ENCODE measurements at places on chromosomes 13 and 19.

DNA sequence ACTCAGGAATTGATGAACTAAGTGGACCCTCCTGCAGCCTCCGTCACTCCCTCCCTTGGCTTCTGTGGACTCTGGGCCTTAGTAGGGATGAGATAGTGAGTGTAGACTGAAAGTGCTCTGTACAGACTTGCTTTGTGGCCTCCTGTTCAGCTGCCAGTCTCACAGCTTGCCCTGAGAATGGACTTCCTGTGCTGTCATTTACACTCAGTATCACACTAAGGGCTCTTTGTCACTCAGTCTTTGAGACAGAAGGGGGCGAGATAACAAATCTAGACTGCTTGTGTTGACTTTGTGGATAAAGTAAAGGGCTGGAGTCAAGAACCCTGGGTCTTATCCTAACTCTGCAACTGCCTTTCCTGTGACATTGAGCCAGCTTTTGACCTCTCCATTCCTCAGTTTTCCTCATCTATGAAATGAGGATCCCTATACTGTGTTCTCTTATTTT, 21.0 kb upstream of the SPRY2 start:
- no peak for DNase-seq

DNA sequence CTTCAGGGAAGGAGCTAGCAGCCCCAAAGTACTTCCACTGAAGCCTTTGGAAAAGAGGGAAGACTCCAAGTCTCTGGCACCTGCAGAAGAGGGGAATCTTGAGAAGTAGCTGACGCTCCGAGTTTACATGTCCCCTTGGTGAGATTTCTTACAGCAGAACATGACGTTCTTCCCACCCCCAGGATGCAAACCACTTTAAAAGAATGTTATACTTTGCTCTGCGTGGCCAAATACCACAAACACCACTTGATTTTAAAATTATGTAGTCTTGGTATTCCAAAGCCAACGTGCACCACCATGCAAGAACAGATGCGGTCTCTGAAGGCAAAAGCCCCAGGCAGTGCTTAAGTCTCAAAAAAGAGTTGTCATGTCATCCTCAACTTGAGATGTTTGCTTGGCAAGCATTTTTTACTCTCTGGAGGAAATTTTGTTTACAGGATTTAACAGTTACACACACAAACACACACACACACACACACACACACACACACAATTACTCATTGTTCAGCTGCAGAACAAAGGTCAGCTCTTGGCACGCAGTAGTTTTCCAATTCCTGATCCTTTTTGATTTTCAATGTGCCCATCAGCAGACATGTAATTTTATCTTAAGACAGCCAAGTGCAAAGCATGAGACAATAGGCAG, 106.1 kb downstream of the RGCC start:
- no peak for DNase-seq

- DNase-seq = no peak
Measured at GRCh38 chr13:51938454-51938853, 72.8 kb downstream of the ATP7B start.

DNA sequence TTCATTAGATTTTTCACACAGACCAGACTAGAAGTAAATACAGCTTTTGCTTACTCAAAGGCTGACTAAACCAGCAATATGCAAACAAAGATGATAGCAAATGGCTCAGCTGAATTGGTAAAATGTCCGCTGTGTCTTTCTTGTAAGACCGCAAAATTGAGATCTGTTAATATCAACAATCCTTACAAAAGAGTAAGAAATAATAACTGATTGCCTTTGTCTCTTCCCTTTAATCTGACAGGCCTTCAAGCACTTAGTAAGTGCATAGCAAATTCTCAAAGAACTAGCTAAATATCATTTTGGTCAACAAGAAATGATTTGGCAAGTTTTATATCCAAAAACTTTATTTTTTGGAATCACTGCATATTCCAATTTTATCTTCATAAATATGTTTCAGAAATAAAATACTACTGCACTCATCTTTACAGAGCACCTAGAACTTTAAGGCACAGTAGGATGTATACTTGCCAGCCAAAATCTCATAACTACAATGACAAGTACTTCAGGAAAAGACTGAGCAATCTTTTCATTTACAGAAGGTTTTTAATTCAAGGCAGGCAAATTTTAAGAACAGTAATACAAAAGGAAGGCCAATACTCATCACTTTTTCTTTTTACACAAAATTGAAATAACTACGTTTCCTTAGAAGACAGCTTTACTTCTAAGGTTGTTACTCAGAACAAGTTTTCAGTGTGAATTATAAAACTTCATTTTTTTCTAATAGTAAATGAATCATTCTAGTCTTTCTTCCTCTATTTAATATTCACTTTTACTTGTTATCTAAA, 1.1 kb downstream of the ELF1 start:
- DNase-seq = no peak

GRCh38 chr19:5035105-5035761, 66.3 kb downstream of the KDM4B start:
- DNase-seq = no peak

GRCh38 chr19:23916991-23917390, 2.3 kb downstream of the ZNF726 start:
- no peak for DNase-seq

GRCh38 chr13:79056706-79057105, 349.3 kb downstream of the RBM26 start:
- no peak for DNase-seq

DNA sequence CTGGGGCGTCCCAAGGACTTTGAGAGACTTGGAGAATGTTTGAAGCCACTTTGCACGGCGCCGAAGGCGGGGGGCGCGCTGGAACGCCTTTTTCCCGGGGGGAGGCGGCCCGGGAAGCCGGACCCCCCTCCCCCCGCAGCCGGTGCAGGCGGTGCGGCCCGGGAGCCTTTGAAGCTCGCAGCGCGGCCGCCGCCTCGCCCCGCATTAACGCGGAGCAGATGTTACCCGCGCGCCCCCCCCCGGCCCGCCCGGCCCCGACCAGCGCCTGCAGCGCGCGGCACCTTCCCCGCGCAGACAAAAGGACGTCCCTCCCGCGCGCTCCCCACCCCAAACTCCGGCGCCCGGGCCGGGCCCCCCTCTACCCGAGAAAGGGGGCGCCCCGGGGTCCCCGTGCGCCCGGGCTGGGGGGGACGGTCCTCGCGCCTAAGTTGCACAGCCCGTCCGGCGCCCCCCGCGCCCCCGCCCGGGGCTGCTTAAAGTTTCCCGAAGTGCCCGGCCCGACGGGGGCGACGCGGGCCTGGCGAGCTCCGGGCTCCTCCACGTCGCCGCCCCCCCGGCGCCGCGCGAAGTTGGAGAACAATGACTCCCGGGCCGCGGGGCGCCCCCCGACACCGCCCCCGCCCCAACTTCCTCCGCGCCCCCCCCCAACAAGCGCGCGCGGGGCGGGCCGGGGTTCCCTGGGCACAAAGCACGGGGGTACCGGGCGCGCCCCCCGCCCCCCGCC, 685 bp downstream of the TCF3 start:
- DNase-seq = no peak

- no peak for DNase-seq
Measured at GRCh38 chr13:112714376-112715174, 24.7 kb downstream of the ATP11A start.

- no peak for DNase-seq
Measured at GRCh38 chr19:29587518-29587986, 18.5 kb upstream of the POP4 start.

DNA sequence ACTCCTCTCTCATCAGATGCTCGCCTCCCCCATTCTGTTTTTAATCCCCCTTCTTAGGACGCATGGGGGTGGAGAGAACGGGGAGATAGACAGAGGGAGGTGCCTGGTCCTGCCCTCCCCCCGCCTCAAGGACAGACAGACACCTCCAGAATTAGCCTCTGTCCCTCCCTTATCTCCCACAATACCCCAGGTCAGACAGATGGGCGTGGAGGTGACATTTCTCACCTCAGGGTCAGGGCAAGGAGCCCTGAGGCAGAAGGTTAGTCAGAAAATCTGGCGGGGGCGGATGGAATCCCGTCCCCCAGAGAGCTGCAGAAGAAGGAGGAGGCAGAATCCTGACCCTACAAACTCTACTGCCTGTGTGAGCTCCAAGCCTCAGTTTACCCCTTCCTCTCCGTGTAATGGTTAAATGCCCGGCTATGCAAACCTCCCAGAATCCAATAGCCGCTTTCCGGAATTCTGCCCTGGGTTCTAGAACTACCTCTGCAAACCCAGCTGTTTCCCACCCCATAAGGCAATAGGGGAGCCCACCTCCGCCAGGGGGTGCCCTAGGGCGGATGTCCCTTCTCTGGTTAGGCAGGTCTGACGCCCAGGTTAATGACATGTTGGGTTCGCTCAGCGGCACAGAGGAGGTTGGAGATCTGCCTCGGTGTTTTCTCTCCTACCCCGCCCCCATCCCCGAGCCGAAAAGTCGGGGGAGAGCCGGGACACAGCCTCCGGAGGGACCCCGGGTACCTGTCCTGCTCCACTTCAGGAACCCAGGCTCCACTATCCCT, 900 bp downstream of the PPP1R13L start:
- peak; percentile 68 for DNase-seq

DNA sequence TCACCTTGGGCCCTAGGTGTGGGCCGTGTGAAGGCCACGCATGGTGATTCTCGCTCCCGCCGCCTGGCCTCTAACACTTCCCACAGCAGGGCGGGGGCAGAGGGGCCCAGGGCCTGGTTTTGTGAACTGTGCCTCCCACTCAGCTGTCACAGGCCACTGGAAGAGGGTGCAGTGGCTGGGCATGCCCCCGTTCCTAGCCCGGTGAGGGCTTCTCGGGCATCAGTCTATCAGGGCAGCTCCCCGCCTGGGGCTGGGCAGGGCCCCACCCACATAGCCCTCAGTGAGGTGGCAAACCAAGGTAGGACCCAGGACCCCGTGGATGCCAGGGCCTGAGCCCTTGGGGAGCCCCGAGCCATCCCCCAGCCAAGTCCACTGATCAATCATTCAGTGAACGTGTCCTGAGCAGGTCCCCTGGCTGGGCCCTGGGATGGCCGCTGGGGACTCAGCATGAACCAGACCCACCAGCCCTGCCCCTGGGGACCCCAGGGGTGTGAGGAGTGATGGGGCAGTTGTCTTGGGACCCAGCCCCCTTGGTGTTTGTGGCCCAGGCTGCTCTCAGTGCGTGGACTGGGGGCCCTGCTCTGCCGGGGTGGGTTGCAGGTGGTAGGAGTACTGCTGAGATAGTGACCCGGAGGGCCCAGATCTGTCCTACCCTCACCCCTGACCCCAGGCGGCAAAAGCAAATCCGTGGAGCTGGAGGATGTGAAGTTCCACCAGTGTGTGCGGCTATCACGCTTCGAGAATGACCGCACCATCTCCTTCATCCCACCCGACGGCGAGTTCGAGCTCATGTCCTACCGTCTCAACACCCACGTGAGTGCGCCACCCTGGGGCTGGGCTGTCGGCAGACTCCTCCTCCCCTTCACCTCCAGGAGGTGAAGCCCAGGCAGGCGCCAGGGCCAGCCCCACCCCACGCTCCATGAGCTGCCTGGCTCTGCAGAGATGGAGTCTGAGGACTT, 29.4 kb downstream of the AP1M1 start:
- DNase-seq = no peak

- no peak for DNase-seq
Measured at GRCh38 chr19:19619181-19619848, 828 bp upstream of the PBX4 start.

- DNase-seq = no peak
Measured at GRCh38 chr13:35501661-35502235, 25.3 kb upstream of the MAB21L1 start.

GRCh38 chr13:109026266-109026665, 396.9 kb downstream of the MYO16 start:
- DNase-seq = no peak

DNA sequence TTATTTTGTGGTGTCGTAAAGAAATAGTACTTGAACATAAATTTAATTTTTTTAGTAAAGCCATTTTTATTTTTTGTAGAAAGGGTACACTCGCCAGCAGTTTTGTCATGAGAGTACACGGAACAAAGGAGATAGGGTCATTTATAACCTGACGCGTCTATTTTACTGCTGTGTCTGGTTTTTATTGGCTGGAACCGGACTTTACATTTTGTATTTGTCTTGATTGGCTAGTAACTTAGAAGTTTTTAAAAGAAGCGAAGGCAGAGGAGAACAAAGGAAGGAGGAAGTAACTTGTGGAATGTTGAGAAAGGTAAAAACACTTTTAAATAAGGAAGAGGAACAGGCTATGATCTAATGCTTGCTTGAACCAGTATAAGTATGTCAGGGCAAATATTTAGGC, 43.5 kb downstream of the TRPM4 start:
- no peak for DNase-seq

DNA sequence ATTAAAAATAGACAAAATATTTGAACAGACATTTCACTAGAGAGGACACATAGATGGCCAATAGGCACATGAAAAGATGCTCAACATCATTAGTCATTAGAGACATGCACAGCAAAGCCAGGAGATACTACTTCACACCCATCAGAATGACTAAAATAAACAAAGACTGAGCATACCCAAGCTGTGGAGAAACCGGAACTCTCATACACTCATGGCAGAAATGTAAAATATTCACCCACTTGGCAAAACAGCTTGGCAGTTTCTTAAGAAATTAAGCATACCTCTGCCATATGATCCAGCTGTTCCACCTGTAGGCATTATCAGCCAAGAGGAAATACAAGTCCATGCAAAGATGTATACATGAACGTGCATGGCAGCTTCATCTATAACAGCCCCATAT, 213.4 kb downstream of the TSHZ3 start:
- no peak for DNase-seq

DNA sequence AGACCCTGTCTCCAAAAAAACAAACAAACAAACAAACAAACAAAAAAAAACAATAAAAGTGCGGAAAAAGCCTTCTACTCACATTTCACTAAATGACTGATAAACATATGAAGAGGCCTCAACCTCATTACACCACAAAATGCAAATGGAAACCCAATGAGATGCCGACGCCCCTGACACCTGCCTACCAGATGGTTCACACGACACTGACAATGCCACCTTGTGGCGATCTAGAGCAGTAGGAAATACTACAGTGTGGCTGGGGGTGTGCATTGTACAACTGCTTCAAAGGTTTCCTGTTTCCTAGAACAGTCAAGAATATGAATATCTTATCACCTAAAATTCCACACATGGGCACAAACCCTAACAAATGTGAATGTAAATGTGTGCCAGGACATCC, 14.0 kb downstream of the SCGB2B2 start:
- DNase-seq = no peak

DNA sequence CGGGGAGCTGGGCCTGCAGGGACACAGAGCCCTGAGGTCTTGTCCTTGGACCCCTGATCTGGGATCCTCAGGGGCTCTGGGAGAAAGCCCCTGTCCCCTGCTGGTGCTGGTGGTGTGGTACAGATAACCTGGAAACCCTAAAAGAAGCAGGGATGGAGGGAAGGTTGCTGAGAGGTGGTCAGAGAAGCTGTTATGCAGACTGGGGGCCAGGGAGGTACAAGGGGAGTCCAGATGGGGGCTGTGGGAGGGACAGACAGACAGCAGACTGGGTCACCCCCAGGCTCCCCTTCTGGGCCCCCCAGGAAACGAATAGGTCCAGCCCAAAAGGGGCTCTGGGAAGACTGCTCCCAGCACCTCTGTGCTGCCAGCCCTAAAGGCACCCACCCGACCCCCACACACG, 34.7 kb upstream of the PEPD start:
- DNase-seq = no peak

Data from activated CD8-positive, alpha-beta memory T cell treated with anti-CD3 and anti-CD28 coated beads for 48 hours (primary cell).